ENCODE measurements at places on chromosomes 2 and 18.

DNA sequence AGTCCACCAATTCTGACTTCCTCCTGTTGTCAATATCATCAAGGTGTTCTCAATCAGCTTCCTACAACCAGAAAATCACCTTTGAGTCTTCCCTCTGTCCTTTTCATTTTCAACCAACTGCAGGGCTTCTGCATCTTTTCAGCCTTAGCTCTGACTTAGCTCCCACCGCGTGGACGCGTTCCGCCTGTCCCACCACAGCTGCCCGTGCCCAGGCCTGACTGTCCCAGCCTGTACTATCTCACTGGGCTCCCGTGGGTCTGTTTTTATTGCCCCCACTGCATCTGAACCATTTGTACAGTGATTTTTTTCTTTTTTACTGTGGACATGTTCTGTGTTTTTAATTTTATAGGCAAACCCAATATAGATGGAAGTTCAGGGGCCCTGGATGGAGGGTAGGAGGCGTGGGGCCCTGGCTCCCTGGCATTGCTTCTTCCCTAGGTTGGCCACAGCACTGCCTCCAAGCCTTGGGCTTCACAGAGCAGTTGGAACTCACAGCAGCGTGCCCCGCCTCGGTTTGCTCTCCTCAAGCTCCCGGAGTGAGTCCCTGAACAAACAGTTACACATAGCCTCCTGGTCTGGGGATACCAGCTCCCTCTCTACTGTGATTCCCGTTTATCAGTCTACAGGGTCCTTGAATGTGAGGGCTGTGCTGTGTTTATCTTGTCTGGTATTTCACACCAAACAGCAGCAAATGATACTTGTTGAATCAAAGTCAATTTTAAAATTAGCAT is 280.6 kb upstream of the PXDN start:
- no peak for DNase-seq

DNA sequence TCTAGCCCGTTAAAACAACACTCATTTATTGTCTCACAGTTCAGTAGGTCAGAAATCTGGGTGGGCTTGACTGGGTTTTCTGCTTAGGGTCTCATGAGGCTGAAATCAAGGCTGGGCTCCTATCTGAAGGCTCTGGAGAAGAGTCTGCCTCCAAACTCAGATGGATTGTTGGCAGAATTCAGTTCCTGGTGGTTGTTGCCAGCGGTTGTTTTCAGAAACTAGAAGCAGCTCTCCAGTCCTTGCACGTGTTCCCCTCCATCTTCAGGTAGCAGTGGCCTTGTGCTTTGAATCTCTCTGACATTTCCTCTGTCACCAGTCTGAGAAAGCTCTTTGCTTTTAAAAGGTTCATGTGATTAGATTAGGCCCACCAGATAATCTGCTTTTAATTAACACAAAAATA is 20.1 kb upstream of the FN1 start:
- DNase-seq: no peak

- DNase-seq: no peak
Measured at GRCh38 chr2:142893241-142893640, 15.8 kb downstream of the KYNU start.

GRCh38 chr2:119574864-119575263 is 30.6 kb downstream of the CFAP221 start:
- no peak for DNase-seq
